GM06990 (cell line): ENCODE measurements at places on chromosomes 7 and 10.

DNA sequence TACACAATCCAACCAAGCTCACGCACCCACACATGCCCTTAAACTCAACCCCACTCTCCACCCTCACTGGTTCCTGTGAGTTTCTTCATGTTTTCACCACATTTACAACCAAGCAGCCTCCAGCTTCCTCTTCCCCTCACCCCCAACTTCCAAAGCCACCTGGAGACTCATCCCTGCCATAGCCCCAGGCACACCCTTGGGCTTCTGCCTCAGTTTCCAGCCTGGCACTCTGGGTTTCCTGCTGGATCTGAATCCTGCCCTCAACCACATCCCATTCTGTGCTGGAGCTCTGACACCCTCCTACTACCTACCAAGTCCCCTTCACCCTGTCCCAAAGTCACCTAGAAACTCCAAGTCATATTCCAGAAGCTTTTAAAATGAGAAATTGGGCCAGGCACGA, 29.4 kb downstream of the CCDC3 start:
- no peak for DNase-seq

GRCh38 chr7:12296051-12296570, 85.0 kb downstream of the TMEM106B start:
- no peak for DNase-seq

DNA sequence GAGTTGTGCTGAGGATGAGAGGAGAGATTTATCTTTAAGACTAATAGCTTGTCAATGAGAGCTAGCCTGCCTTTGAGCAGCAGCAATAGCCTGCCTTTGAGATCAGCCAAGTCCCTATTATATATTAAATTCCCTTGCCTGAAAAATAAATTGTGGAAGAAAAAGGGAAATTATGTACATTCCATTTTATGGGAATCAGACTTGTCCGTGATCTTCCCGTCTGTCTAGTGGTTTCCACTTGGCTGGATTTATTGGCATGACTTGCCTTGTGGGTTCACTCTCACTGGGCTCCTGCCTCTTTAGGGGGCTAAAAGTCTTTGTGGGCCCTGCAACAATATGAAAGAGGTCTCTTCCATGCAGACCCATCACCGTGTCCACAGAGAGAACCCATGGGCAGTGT, 171.7 kb upstream of the FRMD4A start:
- no peak for DNase-seq

DNA sequence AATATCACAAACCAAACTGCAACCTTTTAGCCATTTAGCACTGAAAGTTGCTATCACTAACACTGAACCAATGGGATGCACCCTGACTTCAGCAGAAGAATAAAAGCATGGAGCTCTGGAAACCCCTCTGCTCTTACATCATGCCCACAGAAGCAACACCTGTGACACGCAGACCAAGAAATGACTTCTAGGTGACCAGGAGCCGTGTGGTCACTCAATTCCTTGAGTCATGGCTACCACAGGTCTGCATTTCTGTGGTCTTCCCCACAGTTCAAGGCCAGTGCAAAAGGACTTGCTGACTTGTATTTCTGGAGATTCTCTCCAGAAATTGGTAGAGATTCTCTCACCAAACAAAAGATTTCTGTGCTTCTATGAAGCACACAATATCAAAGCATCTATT, 38.3 kb downstream of the NRCAM start:
- no peak for DNase-seq

DNA sequence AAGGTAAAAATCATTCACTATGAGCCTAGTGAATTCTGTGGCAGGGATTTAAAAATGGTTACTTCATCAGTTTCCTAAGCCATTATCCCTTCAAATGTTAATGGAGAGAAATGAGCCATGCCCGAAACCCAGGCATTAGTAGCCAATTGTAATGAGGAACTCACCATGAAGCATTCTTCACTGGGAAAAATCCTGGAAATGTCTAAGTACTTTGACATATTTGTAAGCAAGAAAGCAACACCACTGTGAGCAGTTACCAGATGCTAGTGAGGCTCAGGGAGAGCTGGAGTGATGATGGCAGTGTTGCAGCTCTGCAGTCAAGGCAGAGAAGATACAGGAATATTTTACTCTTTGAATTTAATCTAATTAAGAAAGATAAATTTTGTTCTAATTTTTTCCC, 220.0 kb upstream of the MBL2 start:
- no peak for DNase-seq

DNA sequence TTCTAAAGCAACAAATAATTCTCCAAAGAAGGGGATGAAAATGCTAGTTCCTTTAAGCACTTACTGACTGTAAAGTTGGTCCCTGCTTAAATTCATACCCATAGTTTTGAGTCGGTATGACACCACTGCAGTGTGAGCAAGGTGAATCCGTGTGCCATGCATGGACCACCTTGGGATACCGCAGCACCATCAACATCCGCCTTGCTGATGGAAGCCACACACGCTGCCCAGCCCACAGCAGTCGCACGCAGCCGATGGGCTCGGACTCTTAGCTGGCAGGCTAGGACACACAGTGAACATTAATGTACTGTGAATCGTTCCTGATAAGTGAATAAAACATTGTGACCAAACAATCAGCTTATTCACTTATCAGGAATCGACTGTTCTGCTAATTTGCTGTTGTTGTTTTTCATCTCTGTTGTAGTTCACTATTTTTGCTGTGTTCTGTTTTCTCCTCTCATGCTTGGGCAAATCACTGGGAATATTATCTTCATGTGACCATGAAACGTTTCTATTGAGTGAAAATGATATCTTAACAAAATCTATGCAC, 275.5 kb downstream of the USP6NL start:
- DNase-seq = no peak

DNA sequence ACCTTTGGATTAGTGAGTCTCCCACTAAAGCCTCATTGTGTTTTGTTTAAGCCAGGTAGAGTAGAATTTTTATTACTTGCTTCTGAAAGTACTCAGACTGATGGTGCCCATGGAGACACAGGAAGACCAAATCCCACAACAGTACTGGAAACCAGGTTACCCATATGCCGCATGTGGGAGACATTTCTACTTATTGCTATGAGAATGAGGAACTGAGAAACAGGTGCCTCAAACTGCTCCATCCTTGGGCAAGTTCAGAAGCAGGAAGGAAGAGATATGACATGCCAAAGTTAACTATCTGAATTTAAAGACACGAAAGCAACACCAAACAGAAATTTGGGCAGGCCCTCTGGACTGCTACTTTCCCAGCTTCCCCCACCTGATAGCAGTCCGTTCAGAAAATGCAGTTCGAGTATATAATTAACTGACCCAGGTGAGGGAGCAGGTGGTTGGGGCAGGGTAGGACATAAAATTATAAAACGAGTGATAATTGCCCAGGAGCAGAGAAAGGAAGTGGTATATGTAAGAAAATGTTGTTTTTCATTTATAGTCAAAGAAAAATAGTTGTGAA, 382.3 kb upstream of the MTPN start:
- DNase-seq = peak; percentile 71

DNA sequence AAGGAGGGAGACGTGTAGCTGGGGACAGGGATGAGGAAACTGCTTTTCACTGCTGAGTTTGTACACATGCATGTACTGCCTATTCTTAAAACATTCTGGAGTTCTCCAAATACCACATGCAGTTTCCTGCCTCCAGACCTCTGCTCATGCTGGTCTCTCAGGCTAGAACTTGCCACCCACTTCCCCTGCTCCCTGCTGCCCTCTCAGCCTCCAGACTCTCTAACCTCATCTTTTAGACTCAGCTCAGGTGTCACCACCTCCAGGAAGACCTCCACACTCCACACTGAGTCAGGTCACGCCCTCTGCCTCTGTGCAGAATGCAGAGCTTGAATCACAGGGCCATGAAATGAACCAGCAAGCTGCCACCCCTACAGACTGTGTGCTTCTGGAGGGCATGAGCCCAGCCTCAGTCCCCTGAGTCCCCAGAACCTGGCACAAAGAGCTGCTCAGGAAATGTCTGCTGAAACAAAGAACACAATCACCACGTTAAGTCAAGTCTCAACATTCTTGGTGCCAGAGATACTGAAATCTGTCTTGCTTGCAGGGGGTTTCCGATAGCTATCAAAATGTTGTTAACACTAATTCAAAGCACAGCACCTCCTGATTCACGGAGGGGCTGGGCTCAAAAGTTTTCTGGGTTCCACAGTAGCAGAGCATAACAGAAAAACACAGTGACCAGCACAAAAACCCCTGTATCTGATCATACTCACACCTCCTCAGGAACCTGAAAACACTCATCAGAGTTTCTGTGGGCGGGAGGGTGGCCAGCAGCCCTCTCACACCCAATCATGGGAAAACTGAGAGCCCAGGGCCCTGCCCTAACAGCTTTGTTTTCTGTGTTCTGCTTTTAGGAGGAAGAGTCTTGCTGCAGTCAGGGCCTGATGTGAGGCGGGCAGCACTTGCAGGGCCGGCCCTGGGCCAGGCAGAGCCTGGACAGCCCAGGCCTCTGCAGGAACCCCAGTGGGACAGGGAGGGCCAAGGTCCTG, 21.1 kb downstream of the FAM53B start:
- DNase-seq = peak; percentile 79

DNA sequence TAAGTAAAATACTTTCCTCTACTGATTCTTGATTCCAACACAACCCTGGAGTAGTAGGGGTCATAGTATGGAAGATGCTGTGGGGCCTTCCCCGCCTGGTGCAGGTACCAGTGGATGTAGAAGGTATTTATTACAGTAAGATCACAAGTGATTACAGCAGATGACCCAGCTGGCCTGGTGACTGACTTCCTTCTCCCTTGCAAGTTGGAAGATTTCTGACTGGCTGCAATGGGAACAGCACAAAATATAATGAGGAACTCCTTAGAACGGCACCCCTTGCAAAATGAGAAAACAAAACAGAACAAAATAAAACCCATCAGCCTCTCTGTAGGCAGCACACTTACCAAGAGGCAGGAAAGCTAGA, 61.7 kb upstream of the TARP start:
- DNase-seq = no peak

- no peak for DNase-seq
Measured at GRCh38 chr10:113463777-113464176, 89.1 kb upstream of the HABP2 start.

- no peak for DNase-seq
Measured at GRCh38 chr10:97388152-97388551, 13.0 kb downstream of the RRP12 start.

DNA sequence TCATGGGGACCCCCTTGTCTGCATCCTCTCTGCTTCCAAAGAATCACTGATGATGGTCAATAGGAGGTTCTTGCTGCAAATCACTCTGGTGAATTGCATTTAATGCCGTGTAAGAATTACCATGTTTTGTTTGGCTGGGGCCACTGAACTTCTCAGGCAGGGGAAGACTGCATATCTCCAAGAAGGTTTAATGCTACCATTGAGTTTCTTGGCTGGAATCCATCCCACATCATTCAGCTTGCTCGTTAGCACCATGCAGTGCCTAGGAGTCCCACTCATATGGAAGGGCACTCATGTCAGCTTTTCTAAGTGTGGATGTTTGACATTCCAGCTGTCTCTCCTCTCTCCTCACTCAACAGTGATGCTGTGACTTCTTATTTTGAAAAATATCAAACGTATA, 50.2 kb upstream of the BAMBI start:
- no peak for DNase-seq

DNA sequence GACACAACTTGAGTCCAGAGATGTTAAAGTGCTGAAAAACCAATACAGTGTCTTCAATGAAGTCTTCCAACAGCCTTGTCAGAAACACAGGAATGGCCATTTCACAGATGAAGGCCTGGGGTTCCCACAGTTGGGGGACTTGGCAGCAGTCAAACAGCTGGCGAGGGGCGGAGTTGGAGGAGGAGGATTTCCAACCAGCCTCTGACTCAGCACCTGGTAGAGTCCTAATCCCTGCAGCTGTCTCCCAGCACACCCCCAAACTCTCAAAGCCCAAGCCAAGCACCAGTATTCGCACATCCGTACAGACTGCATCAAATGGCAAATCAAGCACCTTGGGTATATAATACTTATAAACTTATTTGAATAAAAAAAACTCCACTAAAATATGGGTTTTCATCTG, 28.0 kb downstream of the CTBP2 start:
- no peak for DNase-seq

DNA sequence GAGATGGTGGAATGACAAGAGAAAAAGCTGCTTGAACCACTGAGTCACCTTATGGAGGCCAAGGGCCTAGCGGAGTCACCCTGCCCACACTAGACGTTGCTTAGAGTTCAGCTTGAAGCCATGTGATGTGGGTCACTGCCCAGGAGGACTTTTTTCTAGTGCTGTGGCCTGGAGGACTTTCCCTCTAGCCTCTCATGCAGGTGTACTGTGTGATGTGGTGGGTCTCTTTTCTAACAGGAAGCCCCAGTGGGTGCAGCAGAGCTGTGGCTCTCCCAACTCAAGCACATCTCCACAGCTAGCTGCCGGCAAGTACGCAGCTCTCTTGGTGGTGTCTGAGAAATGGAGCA, 13.6 kb downstream of the POR start:
- DNase-seq = peak; percentile 31

DNA sequence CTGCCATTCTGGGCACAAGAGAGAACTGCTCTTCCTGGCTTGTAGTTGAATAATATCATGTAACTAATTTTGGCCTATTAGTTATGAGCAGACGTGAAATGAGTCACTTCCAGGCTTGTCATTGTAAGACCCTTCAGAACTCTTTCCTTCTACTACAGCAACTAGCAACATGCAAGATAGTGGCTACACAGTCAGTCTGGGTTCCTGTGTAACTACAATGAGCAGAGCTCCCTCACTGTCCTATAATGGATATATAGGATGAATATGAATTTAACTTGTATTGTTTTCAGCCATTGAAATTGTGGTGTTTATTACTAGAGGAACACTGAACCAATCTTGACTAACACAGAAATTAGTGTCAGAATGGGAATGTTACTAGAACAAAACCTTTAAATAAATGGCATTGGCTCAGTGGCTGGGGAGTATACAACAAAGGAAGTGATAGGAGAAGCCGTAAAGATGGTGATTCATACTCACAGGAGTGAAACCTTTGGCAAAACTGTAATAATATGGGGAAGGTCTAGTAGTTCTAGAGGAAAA, 2.9 kb upstream of the MTPN start:
- DNase-seq = peak; percentile 45

DNA sequence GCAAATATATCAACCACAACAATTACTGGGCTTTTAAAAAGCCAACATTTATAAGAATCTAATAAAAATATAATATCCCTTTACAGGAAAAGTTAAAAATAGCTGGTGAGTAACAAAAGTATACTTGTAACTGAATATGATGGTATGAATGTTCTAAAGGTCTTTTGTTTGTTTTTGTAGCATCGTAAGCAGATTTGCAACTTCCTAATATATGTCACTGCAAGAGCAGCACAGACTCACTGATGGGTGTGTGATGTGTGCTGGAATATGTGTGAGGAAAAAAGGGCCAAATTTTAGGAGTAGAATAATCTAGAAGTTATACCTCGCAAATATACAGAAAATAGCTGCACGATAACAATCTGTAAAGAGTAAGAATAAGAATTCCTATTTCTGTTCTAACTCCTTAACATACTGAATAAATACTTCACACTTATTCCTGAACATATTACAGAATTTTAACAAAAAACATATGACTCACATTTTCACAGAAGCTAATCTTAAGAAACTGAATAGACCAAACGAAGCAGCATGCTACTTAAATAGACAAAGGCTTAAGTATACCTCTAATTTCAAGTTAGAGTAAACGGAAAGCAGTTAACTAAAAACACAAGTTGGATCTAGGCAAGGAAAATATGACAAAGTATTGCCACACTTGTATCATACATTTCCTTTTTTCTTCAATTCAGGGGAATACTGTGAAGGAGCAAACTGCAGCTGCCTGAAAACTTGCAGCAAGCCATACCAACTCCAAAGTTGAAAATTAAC, 9.6 kb downstream of the ETV1 start:
- DNase-seq = no peak
